ENCODE measurements at places on chromosomes 3 and 15. TPM values are rescaled to one million over a fixed set of nuclear protein-coding genes. Genes with fewer than 3 reads are reported as not detected.

Gene FILIP1L
- total RNA-seq: 8.5 TPM

Gene TARS3
- total RNA-seq: 8.5 TPM

Gene ZNF620
- 0.83 TPM for total RNA-seq

Gene C2CD4A
- total RNA-seq: not detected

Gene ZDHHC23
- 0.70 TPM for total RNA-seq

Gene GPR15
- total RNA-seq: not detected

Gene EPHA6
- not detected for total RNA-seq

Gene DNAH12
- total RNA-seq: under 0.01 TPM

Gene SSR3
- 332 TPM for total RNA-seq

Gene ERC2
- total RNA-seq: 0.47 TPM

Gene ZNF80
- not detected for total RNA-seq

Gene BFSP2
- total RNA-seq: not detected

Gene MEIS2
- 57.7 TPM for total RNA-seq

Gene CLDN11
- 280 TPM for total RNA-seq

Gene ARRDC4
- total RNA-seq: 6.7 TPM

Gene SMCO1
- not detected for total RNA-seq

Gene ATP13A4
- 0.23 TPM for total RNA-seq

Gene REC114
- total RNA-seq: not detected

Gene SHC4
- 4.1 TPM for total RNA-seq

Gene DPPA4
- total RNA-seq: not detected

Gene TAGLN3
- total RNA-seq: 0.38 TPM

Gene SCN11A
- total RNA-seq: under 0.01 TPM

Gene CLRN1
- total RNA-seq: not detected

Gene ZPLD1
- not detected for total RNA-seq

Gene C3orf22
- total RNA-seq: not detected

Gene CLDN16
- not detected for total RNA-seq

Gene TERC
- total RNA-seq: 61.6 TPM

Gene CGNL1
- 0.59 TPM for total RNA-seq

Gene TLE3
- 20.4 TPM for total RNA-seq

Gene CHRNA7
- 0.23 TPM for total RNA-seq

Gene HAPLN3
- total RNA-seq: 6.7 TPM

Gene CHRFAM7A
- total RNA-seq: 1.9 TPM

Gene SLCO2A1
- total RNA-seq: not detected

Gene HIGD2B
- total RNA-seq: not detected

Gene SELENOT
- 128 TPM for total RNA-seq

Gene PFN2
- 198 TPM for total RNA-seq

Gene SH2D7
- total RNA-seq: not detected

Gene SHISA5
- 88.9 TPM for total RNA-seq

Gene UNC13C
- not detected for total RNA-seq

Gene SLC22A14
- total RNA-seq: 0.23 TPM

Gene CAMK2N2
- 0.12 TPM for total RNA-seq

Gene MYO5C
- under 0.01 TPM for total RNA-seq

Gene SEMA3B
- 13.2 TPM for total RNA-seq

Gene SNTN
- total RNA-seq: not detected

Gene DVL3
- total RNA-seq: 48.4 TPM

Gene SLC22A13
- 0.94 TPM for total RNA-seq

Gene C3orf49
- total RNA-seq: not detected

Gene MNS1
- 0.47 TPM for total RNA-seq
